ENCODE measurements at places on chromosomes 4 and X.

DNA sequence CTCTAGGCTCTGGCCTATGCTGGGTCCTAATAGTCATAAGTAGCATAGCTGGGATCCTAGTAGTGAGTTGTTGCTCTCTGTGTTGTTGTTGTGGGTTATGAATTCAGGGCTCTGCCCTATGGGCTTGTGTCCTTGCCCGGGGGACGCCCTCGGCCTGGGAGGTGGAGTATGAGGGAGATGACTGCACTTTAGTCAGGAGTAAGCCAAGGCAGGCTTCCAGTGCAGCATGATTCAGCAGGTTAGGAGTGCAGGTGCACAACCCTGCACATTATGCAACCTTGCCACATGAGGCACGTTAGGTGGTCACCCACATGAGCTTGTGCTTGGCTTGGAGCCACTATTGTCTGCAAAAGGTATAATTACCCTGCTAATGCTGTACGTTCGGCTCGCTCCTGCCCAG lies 58.4 kb upstream of the CCDC149 start:
- DNase-seq = no peak

GRCh38 chr4:7189475-7190277 lies 2.7 kb upstream of the SORCS2 start:
- no peak for DNase-seq

DNA sequence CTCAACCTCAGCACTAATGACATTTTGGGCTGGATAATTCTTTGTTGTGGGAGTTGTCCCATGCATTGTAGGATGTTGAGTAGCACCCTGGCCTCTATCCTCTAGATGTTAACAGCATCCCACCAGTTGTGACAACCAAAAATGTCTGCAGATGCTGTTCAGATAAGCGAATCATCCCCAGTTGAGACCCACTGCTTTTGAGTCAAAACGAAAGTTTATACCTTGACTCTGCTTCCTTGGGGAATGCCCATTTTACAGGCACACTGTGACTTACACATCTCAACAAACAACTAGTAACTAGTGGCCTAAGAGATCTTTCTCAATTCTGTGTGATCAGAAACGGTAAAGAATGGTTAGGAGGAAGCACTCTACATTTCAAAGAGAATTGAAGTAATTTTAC lies 37.0 kb downstream of the SEPSECS start:
- DNase-seq = no peak

DNA sequence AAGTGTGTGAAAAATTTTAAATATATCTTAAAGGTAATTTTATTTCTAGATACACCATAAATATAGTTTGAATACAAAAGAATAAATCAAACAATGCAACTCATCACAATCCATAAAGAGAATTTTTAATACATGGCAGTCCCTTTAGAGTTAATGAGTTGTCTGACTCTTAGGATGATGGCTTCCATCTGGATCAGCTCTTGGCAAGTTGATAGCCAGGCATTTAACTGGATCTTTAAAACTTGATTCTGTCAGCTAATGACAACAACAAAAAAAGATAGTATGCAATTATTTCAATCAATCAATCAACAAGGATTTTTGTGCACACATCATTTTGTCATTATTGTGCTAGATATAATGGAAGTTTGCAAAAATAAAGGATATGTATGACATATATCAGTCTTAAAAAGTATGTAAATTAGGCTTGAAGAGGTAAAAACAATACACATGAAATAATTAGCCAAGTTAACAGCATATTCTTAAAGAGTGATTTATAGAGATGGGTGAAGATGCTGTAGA lies 174.9 kb upstream of the PCDH18 start:
- no peak for DNase-seq

- DNase-seq = peak; percentile 63
Measured at GRCh38 chr4:143185253-143186107, 763 bp downstream of the USP38 start.

GRCh38 chr4:89008166-89008565 lies 48.8 kb downstream of the FAM13A start:
- no peak for DNase-seq

DNA sequence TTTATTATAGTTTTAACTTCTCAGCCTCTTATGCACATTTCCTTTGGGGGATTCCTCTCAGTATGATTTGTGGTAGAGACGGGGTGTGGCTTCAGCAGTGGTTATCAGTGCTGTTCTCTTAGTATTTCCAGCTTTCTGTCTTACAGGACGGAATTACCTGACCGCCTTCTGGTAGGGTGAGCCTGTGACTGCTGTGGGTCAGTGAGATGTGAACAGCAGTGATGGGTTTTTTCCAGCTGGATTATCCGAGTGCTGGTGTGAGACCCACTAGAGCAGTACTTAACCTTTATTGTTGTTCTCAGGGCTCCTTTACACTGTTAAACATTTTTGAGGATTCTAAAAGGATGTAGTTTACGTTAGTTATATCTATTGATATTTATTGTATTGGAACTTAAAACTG lies 135.2 kb downstream of the SLIT2 start:
- DNase-seq = no peak

DNA sequence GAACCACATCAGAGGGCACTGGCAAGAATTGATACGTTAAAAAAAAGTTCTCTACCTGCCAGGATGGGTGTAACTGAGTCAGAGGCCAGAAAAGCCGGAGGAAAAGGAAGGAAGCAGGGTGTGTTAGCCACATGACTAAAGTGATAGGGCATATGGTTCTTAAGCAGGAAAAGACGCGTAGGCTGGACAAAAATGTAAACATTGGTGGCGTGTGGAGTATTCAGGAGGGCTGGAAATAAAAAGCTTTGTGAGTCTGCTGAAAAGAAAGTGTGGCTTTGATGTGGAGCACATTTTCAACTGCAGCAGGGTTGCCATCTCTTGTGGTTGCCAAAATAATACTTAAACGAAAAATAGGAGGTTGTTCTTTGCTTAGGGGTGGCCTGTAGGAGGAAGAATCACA lies 186.5 kb upstream of the RPL34 start:
- DNase-seq = no peak

DNA sequence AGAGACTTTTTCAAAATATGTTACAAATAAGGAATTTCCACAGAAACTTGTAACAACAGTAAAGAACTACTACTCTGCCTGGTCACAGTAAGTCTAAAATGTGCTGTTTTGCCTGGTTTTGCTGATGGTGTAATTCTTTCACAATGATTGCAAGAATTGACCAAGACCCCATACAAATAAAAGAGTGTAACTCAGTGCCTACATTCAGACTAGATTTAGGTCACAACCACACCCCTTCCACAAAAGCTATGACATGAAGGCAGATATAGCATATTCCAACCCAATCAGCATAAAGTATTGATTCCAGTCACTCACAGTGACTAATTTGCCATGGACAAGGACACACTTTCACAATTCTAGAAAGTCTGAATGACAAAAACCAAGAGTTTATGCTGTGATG lies 53.7 kb upstream of the TMPRSS11F start:
- DNase-seq = peak; percentile 12

- DNase-seq = peak; percentile 2
Measured at GRCh38 chrX:19579485-19579884, 64.2 kb upstream of the MAP3K15 start.

- DNase-seq = no peak
Measured at GRCh38 chr4:53771326-53771725, 180.0 kb upstream of the LNX1 start.

DNA sequence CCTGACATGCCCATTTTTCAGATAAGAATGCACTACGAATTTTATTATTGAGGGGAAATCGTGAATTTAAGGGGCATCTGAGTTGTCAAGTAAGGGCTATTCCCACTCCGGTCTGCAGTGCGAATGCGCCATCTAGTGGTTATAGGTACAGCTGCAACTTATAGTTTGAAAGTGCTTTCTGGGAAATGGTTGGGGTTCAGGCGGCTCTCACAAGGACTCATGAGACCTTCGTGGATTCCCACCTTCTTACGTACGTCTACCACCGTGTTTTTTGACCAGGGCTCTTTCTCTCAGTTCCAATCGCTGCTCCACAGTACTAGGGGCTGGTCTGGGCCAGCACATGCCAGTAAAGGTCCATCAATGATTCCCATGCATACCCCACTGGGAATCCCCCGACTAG lies 12.3 kb downstream of the MSL3 start:
- peak; percentile 64 for DNase-seq

GRCh38 chr4:142983065-142983464 lies 137.0 kb upstream of the INPP4B start:
- no peak for DNase-seq

DNA sequence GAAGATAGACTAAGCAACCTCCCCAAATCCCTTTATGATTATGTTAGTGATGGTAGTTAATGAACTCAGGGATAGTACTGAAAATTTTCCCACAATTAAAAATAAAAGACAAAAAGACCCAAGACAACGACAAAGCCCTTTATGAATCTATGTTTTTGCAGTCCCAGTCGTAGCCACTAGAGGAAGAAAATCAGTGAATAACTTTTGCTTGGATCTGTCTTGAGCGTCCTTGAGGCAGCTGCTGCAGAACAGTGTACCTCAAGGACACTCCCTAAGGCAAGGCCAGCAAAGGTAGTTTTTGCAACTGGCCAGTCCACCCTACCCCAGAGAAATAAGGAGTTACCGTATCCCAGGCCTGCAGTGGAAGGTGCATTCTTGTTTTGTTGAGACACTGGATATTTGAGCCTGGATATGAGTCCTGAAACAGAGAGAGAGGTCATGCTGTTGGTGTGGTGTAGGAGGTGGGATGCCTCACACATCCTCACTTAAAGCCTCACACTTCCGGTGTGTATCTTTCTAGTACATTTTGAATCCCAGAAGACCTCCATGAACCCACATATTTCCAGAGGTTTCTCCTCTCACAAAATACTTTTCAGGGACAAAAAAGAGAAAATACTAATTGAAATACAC lies 8.7 kb upstream of the TIMM8A start:
- DNase-seq = no peak

DNA sequence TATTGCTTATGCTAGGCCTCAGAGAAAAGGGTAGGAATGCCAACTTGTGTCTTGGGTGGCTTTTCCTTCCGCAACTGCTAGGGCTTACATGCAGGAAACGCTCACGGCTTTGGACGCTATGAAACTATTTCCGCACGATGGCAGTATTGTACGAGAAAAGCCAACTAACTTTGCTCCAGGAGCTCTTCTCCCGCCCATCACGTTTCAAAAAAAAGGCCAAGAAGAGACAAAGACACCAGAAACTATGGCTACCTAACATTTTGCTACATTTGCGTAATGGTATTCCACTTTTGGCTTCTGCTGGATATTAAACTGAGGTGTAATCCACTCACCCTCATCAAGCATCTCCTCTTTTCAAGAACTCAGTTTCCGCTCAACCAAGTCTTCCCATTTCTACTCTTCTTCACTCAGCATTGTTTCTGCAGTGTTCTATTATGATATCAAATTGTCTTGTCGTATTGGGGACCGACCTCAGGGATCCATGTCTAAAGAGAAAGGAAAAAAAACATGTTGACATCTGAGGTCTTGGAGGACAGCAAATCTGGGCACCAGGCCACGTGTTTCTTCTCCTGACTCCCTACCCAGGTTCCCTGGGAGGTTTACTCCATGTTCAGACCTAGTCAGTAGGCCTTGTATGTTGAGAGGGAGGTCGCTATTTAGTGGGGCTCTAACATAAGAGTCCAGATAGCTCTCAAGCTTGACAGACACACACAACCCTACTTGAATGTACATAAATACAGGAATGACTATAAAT lies 239.4 kb upstream of the STK26 start:
- DNase-seq = no peak

GRCh38 chr4:19736968-19737756 lies 514.5 kb upstream of the SLIT2 start:
- DNase-seq = no peak

- DNase-seq = peak; percentile 31
Measured at GRCh38 chrX:111719426-111720210, 38.6 kb downstream of the ALG13 start.
